Stimulated activated CD4-positive, alpha-beta T cell treated with anti-CD3 and anti-CD28 coated beads, Interleukin-15, amount 100 ng/mL, for 1 hour (primary cell): ENCODE measurements at places on chromosomes 7 and 10.

- DNase-seq, result no peak
These were observed 11.6 kb downstream of the ZDHHC6 start for GRCh38 chr10:112434988-112435619.

DNA sequence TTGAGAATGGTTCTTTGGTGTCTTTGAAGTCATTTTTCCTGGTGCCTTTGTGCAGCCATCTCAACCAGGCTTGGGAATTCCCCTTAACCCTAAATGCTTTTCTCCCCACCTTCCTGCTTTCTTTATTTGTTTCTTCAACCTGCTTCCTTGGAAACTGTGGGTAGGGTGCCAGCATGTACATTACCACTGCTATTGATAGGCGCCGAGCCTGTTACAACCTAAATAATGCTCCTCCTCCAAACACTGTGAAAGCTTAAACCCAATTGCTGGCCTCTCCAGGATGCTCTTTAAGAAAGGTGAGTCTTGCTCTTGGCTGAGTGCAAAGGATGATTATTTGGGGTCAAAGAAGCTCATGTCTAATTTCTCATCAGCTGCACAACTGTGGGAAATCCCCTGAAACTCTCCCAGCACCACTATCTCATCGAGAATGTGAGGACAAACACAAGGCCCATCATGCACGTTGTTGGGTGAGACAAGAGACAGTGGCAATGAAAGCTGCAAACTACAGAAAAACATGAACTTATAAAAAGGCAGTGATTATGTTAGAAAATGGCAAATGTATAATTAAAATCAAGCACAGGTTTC lies 285.5 kb upstream of the IGFBP3 start:
- no peak for DNase-seq

DNA sequence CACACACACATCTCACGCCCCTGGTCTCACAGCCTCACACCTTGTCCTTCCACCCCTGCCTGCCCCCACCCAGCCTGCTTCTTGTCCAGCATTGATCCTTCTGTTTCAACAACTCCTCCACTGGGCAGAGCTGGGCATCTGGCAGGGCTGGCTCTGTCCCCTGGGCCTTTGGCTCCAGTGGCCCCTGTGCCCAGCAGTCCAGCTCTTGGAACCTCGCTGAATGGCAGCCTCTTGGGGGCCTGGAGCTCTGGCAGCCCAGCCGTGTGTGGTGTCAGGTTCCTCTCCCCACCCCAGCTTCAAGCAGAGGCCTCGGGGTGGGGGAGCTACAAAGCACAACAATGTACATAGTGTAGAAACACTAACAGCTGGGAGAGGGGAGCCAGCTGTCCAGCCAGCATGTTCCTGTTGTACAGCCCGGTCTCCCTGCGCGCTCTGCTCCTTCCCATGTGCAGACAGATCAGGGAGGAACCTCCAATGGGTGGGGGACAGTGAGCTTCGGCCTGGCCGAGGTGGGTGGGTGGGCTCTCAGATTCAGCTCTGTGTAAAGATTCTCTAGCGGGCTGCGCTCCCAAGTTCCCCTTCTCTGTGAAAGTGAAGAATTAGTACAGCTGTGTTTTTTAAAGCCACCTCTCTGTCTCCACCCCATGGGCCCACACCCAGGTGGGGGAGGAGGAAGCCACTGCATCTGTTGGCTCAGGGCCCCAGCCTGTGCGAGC lies 19.4 kb downstream of the ZMIZ2 start:
- no peak for DNase-seq

- DNase-seq, result no peak
These were observed 362.5 kb upstream of the ZMIZ1 start for GRCh38 chr10:78706256-78706655.

- DNase-seq, result no peak
These were observed 111.1 kb downstream of the TNS3 start for GRCh38 chr7:47470567-47471357.

GRCh38 chr7:38775506-38776175 lies 133.3 kb downstream of the VPS41 start:
- DNase-seq, result no peak

DNA sequence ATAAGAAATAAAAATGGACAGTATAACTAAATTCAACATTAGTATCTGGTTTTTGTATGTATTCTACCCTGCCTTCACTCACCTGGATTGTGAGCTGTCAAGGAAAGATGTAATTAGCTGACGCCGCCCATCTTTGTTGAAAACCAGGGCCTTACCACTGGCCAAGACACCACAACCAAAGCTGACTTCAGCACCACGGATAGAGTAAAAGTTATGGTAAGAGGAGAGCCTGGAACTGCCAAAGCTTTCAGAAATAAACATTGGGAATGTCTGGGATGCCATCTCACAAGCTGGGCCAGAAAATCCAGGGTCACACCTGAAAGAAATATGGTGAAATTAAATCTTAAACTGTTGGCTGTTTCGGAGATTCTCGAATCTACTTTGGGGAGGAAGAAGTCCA lies 190.1 kb upstream of the SLC26A5 start:
- DNase-seq, result no peak

DNA sequence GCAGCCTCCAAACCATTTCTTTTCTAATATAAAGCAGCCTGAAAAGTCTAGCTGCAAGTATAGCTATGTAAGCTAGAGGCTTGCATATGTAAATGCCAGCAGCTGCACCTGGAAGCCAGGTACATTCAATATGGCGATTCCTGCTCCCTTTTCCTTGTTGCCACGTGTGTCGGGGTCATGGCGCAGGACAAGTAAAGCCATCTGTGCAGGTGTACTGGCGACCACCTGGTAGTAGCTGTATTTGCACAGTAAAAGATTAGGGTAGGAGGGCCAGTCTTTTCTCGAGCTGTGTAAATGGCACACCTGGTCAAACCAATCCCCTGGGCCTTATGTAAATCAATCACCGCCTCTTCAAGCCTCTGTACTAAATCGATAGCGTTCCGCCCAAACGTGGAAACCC lies 484.5 kb downstream of the MAGI2 start:
- DNase-seq, result no peak

GRCh38 chr7:106915873-106916272 lies 50.8 kb downstream of the PIK3CG start:
- DNase-seq, result no peak

- DNase-seq, result peak; percentile 32
These were observed 39.1 kb downstream of the VOPP1 start for GRCh38 chr7:55533050-55533728.

- no peak for DNase-seq
These were observed 67.3 kb downstream of the PHYHIPL start for GRCh38 chr10:59243611-59244195.

- no peak for DNase-seq
These were observed 40.4 kb upstream of the SMIM30 start for GRCh38 chr7:113158756-113159155.

GRCh38 chr10:119379466-119380071 lies 162.9 kb downstream of the RGS10 start:
- no peak for DNase-seq

- DNase-seq, result no peak
These were observed 21.7 kb downstream of the DOCK4 start for GRCh38 chr7:112184455-112184854.

GRCh38 chr10:112203328-112204076 lies 19.9 kb upstream of the GPAM start:
- DNase-seq, result no peak

DNA sequence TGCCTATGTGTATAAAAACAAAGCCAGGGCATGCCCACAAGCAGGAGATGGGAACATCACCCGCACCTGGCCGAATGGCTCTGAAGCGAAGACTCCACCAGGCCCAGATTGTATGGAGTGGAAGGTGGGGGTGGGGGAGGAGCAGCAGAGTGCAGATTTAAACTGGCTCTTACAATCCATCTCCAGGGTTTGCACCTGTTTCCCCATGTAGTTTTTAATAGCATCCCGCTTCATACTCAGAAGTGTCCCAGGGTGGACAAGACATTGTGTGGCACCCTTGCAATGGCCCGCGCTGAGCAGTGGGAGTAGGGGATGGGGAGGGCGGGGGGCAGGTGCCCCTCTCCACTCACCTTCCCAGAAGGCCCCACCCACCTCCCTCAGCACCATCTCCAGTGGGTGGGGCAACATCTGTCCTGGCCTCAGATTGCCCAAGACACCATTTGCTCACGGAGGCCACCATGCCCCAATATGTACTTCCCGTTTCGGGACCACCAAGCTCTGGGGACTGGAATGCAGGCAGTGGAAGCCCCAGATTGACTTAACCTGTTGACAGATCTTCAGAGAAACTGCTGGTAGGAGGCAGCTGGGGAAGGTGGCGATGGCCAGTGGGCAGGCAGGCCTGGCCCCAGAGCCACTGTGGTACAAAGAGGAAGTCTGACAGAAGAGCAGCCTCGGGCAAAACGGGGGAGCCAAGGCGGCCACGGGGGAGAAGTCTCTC lies 23.0 kb downstream of the VSIR start:
- DNase-seq, result no peak

GRCh38 chr10:79383974-79384606 lies 36.8 kb downstream of the PPIF start:
- DNase-seq, result no peak

DNA sequence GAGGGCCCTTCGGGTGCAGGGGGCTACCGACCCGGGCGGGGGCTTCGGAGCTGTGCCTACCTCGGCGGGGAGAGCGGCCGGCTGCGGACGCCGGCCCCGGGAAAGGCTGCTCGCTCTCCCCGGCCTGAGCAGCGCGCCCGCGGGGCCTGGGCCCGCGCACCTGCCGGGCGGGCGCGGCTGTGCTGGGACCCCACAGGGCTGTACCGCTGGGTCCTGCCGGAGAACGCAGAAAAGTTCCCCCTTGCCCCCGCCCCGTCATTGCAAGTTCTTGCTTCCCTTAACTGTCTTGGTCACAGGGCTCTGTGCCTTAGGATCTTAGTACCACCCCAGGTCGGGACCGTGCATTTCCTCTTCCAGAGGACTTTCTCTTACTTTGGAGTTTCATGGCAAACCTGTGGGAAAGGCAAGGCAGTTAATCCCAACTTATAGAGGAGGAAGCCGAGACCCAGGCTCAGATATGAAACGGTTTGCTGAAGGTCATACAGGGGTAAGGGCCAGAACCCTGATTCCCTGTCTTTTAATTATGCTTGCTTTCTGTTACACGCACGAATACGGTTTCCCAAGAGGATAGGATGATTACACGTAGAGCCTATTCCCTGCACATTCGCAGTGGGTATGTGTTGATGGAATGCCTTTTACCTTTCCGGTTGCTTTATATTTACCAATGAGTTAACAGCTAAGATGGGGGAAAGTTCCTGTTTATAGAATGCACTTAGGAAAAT lies 652 bp downstream of the PCGF5 start:
- DNase-seq, result peak; percentile 8

DNA sequence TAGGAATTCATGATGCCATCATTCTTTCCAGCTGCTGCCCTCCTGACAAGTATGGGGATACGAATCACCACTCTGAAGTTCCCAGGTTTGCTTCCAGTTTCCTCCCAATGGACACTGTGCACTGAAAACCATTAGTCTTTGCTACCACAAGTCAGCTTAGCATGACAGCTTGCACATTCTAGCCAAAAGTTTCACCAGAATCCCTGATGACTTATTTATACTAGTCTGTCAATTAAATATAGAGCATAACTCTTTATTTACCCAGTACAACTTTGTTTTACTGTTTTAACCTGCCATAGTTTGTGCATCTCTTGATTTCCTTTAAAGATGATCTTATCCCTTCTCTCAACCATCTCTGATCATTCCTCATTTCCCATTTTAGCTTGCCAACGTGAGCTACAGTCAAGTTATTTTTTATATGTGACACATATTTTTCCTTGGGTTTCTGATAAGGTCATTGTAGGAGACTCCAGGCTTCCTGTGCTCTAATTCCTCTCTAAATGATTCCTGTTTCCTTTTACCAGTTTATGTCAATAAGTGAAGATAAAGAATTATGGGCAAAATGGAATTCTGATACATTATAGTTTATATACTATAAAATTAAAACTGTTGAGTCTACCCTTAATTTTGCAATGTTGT lies 167.5 kb upstream of the MEOX2 start:
- no peak for DNase-seq

DNA sequence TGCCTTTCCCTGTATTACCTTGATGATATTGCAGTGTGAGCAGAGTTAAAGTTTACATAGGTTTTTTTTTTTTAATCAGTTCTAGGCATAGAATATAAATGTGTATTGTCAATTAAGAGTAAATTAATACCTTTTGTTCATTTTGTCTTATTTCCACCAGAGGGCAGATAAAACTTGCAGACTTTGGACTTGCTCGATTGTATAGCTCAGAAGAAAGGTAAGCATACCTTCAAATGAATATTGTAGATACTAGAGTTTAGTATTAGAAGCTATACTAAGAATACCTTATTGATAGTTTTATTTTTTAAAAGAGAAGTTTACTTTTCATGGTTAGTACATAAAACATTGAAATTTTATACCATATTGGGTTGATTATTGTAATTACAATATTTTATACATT lies 86.8 kb downstream of the MPLKIP start:
- DNase-seq, result no peak

GRCh38 chr7:101790566-101791293 lies 26.7 kb upstream of the CUX1 start:
- DNase-seq, result no peak

- DNase-seq, result no peak
These were observed 63.9 kb upstream of the LOXL4 start for GRCh38 chr10:98331885-98332284.

- DNase-seq, result no peak
These were observed 92.7 kb downstream of the SEMA3D start for GRCh38 chr7:85094046-85094725.

DNA sequence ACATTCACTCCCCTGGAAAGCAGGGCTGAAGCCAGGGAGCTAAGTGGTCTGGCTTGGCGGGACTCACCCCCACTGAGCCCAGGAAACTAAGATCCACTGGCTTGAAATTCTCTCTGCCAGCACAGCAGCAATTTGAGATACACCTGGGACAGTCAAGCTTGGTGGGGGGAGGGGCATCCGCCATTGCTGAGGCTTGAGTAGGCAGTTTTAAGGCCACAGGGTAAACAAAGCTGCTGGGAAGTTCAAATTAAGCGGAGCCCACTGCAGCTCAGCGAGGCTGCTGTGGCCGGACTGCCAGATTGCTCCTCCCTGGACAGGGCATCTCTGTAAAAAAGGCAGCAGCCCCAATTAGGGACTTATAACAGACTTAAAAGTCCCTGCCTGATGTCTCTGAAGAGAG lies 108.2 kb upstream of the FAM13C start:
- no peak for DNase-seq

DNA sequence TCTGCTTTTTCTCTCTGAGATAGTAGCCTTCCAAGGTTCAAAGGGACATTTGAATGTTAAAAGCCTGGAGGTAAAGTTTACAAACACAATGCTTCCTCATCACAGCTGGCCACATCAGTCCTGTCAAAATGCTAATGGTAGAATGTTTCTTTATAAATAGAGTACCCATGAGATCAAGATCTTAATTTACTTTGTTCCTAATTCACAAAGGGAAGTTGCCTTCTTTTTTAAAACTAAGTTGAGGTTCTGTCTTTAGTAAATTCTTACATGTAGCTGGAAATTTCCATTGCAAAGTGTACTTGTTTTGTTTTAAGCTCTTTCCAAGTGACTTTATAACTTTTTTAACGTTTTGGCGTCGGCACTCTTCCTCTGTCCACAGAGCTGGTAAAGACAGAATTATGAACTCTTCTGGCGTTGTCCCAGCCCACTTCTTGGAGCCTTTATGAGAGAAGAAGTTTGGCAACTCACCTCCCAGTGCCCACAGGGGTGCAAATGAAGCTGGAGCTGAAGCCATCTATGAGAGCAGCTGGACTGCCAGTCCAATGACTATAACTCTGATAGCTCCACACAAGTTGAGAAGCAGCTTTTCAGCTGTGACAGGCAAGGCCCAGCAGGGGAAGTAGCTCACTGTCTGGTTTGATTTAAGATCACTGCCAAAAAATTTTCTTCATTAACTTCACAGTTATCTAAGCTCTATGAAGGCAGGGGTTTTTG lies 23.3 kb downstream of the FZD1 start:
- DNase-seq, result no peak
